ENCODE measurements at places on chromosomes 7 and 10.

DNA sequence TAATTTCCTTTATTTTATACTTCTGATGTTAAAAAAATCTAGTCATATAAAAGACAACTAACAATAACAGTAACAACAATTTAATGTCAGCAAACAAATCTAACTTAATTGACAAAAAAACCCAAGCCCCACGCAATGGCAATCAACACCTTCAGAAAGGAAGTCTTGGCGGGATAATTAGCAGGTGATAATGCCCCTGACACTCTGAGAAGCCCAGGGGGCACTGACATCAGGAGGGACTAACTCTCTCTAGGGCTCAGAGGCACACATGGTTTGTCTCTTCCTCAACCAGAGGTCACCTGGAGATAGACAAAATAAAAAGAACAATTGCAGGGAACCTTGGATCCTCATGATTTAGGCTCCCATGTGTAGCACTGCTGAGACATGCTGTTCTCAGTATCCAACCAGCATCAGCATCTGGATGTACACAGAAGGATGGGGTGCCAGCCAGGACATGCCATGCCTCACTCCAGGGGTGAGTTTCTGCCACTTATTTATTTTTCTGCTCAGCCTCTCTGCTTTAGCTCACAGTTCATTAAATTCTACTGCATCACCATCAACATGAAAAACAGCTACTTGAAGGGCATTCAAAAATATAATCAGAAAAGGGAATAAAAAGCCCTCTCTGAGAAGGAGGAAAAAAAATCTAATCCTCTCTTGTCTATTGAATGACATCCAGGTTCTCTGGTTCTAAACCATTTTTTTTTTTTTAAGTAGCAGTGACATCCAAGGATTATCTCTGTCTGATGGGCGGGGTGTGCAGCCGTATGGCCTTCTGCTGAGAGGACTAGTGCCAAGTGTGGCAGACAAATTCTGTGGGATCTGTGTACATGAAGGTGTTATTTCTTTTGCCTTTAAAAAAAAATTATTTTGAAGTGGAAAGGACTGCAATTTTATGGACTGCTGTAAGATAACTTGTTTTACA is 96.3 kb downstream of the ATXN7L1 start:
- H3K36me3 ChIP-seq = peaks cover 7% of the 10 kb centered on the region
- DNase-seq = no peak
- H3K27me3 ChIP-seq = peaks cover 3% of the 10 kb centered on the region
- no peak overlapping the region for H3K4me3 ChIP-seq

- peaks cover 2% of the 10 kb centered on the region for H3K27me3 ChIP-seq
- H3K27ac ChIP-seq = peak overlapping the region; percentile 98
- H3K4me1 ChIP-seq = peaks cover 30% of the 10 kb centered on the region
- peak overlapping the region; percentile 99 for H3K4me3 ChIP-seq
- H3K36me3 ChIP-seq = peaks cover 15% of the 10 kb centered on the region
These were observed 722 bp downstream of the UPF2 start for GRCh38 chr10:12041766-12042408.

DNA sequence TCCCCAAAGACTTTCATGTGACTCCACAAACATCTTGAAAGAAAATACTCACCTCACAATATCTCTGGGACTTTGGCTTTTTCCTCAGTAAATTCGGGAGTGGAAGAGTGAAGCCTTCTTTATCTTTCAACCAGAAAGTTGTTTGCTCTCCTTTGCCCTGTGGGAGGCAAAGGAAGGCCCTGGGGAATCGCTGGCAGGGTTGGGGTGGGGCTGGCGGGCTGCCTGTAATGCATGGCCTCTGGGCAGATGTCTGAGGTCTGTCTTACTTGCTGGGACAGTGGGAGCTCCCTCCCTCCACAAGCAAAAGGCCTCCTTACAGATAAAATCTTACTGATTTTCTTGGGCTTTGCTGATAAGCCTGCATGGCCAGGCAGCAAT is 24.9 kb downstream of the TECTB start:
- no peak overlapping the region for H3K27ac ChIP-seq
- no peak for DNase-seq
- H3K4me3 ChIP-seq = no peak overlapping the region
- H3K4me1 ChIP-seq = peaks cover 5% of the 10 kb centered on the region
- no peaks in the 10 kb centered on the region for H3K36me3 ChIP-seq

DNA sequence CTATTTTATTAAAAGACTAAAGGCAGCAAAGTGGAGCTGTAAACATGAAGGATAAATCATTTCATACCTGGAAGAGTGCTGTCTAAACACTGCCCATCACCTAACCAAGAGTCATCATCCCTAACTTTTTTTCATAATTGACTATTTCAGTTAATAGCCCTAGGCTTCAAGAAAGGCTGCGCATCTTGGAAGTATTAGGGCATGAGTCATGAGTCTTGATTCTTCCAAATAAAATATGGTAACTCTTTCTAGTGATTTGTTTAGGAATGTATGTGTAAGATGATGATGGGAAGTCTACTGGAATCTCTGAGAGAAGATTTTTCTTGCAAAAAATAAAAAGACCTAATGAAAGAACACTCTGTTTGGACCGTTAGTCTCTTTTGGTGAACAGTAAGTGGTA is 207.7 kb upstream of the AHR start:
- H3K27me3 ChIP-seq = no peaks in the 10 kb centered on the region
- no peaks in the 10 kb centered on the region for H3K36me3 ChIP-seq
- no peak overlapping the region for H3K27ac ChIP-seq

- H3K4me1 ChIP-seq = peaks cover 55% of the 10 kb centered on the region
- H3K27ac ChIP-seq = peak overlapping the region; percentile 89
- no peak for DNase-seq
- H3K27me3 ChIP-seq = no peaks in the 10 kb centered on the region
- H3K4me3 ChIP-seq = no peak overlapping the region
These were observed 1080.4 kb downstream of the CNTNAP2 start for GRCh38 chr7:147197006-147197405.

GRCh38 chr10:104077247-104077646 is 8.4 kb downstream of the COL17A1 start:
- peaks cover 3% of the 10 kb centered on the region for H3K27me3 ChIP-seq
- H3K4me3 ChIP-seq = no peak overlapping the region
- H3K4me1 ChIP-seq = peaks cover 27% of the 10 kb centered on the region
- no peak for DNase-seq

DNA sequence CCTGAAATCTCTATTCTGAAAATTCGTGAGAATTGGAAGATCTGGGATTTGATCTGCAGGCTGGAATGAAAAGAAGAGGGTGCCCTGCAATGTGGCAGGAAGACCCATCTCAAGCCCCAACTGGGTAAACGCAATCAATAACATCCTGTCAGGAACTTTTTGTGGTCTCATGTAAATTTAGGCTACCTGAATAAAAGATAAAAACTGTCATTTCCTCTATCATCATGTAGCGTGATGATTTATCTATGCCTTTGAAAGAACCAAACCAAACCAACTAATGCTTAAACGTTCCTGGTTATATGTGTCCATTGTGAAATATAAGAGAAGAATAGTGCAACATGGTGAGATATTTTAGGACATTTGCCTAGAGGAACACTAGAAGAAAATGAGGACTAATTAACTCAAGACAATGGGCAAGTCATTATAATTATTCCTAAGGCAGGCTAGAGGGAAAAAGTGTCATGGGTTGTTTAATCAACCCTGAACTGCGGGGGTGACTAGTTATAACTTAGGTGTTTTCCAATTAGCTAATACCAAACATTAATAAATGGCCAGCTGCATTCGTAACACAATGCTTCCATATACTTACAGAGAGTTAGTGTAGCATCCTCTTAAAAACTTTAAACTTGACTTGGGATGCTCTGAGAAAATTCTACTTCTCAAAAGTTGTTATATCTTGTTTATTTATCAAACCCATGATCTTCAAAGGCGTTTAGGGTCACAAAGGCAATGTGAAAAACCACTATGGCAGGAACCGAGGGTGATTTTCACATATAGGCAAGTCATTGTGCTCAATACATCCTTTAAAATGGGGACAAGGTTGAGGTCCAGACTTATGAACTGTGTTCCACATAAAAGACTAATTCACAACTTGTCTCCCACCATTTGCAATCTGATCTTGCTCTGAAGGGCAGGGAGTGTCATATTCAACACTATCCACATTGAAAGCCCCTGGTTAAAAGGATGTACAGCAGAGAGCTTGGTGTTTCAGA is 48.6 kb upstream of the ADO start:
- H3K4me3 ChIP-seq = no peak overlapping the region
- H3K27me3 ChIP-seq = peaks cover 7% of the 10 kb centered on the region
- H3K36me3 ChIP-seq = no peaks in the 10 kb centered on the region
- peaks cover 18% of the 10 kb centered on the region for H3K4me1 ChIP-seq
- H3K27ac ChIP-seq = no peak overlapping the region

DNA sequence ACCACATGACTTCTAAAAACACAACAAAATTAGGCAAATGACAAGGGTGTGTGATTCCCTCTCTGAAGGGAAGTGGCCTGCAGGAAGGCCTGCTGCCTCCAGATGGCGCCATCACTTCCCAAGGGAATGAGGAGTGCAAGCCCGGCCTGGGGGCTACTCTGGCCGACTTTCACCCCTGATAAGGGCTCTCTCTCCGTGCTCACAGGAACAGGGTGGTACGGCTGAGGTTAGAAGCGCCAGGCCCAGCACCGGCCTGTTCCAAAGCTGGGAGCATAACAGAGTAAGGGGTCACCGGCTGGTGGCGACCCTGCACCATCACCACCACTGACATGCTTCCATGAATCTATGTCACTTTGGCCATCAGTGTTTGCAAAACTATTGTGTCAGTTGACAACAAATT is 13.1 kb downstream of the RBP3 start:
- no peak overlapping the region for H3K4me3 ChIP-seq
- H3K27ac ChIP-seq = no peak overlapping the region
- DNase-seq = peak; percentile 74
- H3K4me1 ChIP-seq = peaks cover 19% of the 10 kb centered on the region
- H3K36me3 ChIP-seq = no peaks in the 10 kb centered on the region

DNA sequence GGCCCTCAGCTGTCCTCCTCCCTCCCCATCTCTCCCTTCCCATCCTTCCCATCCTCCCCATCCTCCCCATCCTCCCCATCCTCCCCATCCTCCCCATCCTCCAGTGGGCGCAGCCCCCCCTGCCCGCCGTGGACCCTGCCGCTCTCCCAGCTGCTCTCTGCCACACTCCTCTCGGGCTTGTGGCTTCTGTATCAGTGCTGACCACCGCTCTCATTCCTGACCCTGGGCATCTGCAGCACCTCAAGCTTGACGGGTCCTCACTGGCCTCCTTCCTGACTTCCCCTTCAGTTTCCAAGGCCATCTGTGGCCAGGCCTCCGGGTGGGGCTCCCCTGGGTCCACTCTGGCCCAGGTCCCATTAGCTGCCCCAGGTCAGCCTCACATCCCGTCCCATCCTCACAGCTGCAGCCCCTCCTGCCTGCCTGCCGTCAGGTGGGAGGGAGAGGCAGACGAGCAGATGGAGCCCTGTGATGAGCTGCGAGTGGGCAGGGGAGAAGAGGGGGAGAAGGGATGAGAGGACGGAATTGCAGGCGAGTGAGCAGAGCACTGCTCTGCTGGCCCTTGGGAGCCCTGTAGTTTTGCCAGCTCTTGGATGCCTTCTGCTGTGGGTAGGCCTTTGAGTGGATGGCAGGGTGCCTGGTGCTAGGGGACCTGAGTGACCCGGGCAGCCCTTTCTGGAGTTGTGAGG is 35.7 kb downstream of the LHPP start:
- no peak for DNase-seq
- H3K4me3 ChIP-seq = no peak overlapping the region
- H3K36me3 ChIP-seq = peaks cover 30% of the 10 kb centered on the region
- H3K27me3 ChIP-seq = peaks cover 4% of the 10 kb centered on the region
- H3K4me1 ChIP-seq = peaks cover 49% of the 10 kb centered on the region

DNA sequence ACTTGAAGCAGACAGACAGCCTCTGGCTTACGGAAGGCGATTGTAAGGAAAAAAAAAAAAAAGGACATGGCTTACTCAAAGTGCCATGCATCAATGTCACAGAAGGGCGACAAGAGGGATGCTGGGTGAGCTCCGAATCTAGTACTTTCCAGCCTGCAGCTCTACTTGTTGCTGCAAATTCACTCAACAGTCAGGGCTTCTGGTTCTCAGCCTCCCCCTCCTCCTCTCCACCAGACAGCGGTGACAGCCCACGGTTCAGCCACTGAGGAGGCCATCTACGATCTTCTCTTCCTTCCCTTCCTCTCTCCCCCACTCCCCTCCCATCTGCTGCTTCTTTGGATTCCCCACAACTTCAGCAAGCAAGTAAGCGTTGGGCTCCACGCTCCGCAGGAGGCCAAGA is 63.5 kb downstream of the PRKAG2 start:
- peaks cover 60% of the 10 kb centered on the region for H3K4me1 ChIP-seq
- H3K27me3 ChIP-seq = peaks cover 58% of the 10 kb centered on the region
- no peak overlapping the region for H3K27ac ChIP-seq
- no peaks in the 10 kb centered on the region for H3K36me3 ChIP-seq
- peak overlapping the region; percentile 6 for H3K4me3 ChIP-seq

GRCh38 chr10:120789303-120790203 is 61.6 kb upstream of the WDR11 start:
- H3K27me3 ChIP-seq = peaks cover 15% of the 10 kb centered on the region
- no peak for DNase-seq
- H3K36me3 ChIP-seq = no peaks in the 10 kb centered on the region
- H3K4me3 ChIP-seq = no peak overlapping the region
- H3K4me1 ChIP-seq = peaks cover 32% of the 10 kb centered on the region
- no peak overlapping the region for H3K27ac ChIP-seq

DNA sequence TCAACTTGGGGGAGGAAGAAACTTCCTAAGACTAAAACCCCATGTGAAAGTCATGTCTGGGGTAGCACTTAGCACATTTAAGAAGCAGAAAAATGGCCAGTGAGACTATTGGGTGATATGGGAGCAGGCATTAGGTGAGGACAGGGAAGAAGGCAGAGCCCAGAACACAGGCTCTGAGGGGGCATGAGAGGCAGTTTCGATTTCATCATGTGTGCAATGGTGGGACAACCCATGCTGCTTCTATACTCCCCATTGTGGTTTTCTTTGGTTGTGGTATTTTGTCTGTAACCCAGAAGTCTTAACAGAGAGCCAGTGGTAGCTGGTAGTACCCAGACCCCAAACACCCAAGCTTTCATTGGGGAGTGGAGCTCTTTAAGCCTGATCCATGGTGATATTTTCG is 752.0 kb downstream of the GRID1 start:
- no peaks in the 10 kb centered on the region for H3K36me3 ChIP-seq
- no peak for DNase-seq
- H3K27ac ChIP-seq = no peak overlapping the region
- no peak overlapping the region for H3K4me3 ChIP-seq
- H3K27me3 ChIP-seq = peaks cover 13% of the 10 kb centered on the region

- no peak overlapping the region for H3K4me3 ChIP-seq
- H3K27ac ChIP-seq = no peak overlapping the region
- peak; percentile 26 for DNase-seq
- no peaks in the 10 kb centered on the region for H3K36me3 ChIP-seq
These were observed 7.3 kb downstream of the LRRN3 start for GRCh38 chr7:111098011-111098925.
